ENCODE measurements at places on chromosomes 13 and 19.

- no peak for DNase-seq
Observed at GRCh38 chr19:52473655-52474350, 20.4 kb downstream of the ZNF578 start.

GRCh38 chr13:113555141-113555540 lies 29.4 kb upstream of the TFDP1 start:
- no peak for DNase-seq

DNA sequence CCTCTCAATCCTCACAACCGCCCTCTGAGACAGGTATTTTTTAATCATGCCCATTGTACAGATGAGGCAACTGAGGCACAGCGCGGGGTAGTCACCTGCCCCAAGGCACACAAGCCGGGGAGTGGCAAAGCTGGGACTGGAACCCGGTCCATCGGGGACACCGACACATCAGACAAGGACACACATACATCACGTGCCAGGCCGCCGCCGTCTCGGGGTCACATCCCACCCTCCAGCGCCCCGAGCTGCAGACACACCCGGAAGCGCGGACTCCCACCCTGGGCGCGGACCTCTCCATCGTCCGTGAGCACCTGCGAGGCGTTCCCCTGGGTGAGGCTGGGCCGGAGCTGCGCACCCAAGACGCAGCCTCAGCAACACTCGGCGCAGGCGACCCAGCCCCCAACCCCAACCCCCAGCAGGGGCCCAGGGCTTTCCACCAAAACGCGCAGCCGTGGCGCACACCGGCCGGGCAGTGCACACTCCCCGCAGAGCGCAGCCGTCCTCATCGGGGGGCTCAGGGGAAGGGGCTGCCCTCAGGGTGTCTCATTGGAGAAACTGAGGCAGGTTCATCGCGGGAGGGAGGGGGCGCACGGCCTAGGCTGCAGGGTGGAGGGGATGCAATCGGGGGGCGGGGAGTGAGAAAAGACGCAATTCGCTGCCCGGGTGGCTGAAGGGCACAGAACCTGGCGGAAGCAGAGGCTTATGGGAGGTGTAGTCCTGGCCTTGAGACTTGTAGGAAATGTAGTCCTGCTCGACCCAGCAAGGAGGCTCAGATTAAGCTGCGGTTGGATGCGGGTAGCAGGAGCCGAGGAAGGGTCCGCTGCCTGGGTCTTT lies 1.9 kb upstream of the LMTK3 start:
- DNase-seq: peak; percentile 81

GRCh38 chr13:30726192-30726591 lies 9.2 kb upstream of the ALOX5AP start:
- DNase-seq: no peak

DNA sequence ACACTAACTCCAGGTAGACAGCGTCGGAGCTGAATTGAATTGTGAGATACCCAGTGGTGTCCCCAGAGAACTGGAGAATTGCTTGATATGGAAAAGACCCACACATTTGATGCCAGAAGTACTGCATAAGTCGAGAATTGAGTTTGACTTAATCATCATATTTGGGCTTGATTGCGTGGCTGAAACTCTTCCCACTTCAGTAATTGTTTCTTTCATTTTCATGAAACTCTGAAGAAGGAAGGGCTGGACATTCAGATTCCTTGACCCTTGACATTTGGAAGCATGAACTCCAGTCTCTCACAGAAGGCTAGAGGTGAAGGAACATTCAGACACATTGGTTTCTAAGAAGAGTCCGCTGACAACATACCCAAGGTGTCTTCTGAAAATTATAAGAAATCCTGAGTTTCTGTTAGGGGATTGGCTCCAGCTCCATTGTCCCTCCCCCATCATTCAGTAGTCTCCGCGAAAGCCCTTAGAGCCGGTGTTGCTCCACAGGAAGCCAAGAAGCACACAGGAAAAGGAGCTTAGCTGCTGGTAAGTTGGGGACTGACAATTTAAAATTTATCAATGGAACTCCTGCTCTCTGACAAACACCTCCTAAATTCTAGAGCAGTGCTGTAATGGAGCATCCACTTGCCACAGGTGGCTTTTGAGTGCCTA lies at the start of gene FPR2:
Gene FPR2, plus strand, starts transcription at position 484 of the 660 bp plus-strand sequence. CDS start 7,479 bp downstream, outside the sequence.
- no peak for DNase-seq

- DNase-seq: no peak
Observed at GRCh38 chr13:73300718-73301425, 242.1 kb downstream of the KLF5 start.

GRCh38 chr19:45130888-45131615 lies 29.7 kb downstream of the NKPD1 start:
- peak; percentile 67 for DNase-seq

- no peak for DNase-seq
Observed at GRCh38 chr19:29779921-29780320, 31.9 kb upstream of the CCNE1 start.

- DNase-seq: no peak
Observed at GRCh38 chr13:43368003-43368402, 344.6 kb downstream of the DNAJC15 start.

- peak; percentile 90 for DNase-seq
Observed at GRCh38 chr19:7394731-7395359, 46.1 kb downstream of the ARHGEF18 start.

DNA sequence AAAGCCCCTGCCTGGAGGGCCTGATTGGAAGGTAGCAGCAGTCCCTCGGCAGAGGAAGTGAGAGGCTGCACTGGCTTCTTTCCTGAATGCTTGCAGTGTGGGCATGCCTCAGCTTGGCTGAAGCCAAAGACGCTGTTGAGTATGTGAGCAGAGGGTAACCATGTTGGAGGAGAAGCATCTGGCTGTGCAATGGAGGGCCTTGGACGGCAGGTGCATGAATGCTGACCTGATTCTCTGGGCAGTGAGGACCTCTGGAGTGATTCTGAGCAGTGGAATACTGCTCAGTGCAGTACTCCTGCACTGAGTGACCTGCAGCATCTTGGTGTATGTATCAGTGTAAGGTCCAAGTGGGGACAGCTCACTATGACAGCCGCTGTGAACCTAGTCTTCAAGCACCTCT lies 46.9 kb downstream of the SOX1 start:
- DNase-seq: no peak

GRCh38 chr13:68851026-68851425 lies 1256.6 kb upstream of the ATXN8OS start:
- DNase-seq: no peak

DNA sequence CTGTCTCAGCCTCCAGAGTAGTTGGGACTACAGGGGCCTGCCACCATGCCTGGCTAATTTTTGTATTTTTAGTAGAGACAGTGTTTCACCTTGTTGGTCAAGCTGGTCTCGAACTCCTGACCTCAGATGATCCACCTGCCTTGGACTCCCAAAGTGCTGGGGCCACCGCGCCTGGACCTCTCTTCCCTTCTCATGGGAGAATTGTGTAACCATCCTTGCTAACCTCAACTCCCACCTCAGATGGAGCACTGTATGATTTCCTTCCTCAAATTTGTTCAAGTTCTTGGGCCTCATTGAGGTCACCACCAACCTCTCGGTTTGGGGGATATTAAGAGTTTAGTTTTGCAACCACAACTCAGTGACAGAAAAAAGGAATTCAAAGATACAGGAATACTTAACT lies 10.7 kb downstream of the LILRA5 start:
- DNase-seq: no peak

DNA sequence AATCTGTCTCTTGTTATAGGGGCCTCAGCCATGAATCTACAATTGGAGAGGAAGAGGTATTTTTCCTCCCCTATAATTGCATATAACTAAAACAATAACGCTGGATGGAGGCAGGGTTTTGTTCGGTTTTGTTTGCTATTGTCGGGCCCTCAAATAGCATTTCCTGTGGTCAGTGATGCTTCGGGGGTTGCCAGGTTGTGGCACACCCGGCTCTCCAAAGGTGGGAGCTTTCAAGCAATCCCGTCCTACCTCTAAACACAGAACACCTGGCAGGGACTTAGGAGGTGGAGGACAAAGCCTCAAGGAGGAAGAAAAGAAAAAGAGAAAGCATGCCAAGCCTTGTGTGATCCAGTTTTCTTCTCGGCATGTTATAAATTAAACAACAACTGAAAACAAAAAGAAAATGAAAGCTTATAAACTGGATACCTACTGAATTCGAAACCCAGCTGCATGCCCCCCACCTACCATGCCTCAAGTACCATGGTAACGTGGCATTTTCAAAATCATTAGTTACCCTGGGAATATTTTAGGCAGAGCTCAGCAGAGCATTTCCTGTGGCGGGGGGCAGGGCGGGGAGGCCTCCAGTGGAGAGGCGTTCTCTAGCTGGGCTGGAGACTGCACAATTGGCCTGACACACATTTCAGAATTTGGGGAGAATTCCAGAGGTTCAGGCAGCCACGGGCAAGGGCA lies 213.8 kb downstream of the DCLK1 start:
- no peak for DNase-seq

DNA sequence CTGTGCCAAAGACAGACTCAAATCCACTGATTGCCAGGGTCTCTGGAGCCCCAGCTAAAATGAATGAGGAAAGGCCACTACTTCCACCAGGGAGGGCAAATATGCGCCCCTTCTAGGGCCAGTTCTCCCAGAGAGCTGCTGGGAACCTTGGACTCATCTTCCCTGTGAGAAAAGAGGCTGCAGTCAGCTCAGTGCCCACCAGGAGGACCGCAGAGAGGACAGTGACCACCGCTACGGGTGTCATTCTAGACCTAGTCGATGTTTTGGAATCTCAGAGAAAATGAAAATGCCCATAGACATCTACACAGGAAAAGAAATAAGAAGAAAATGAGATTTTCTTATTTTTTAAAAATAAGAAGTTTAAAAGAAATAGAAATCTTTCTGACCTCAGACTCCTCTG lies 235.1 kb downstream of the UQCRFS1 start:
- DNase-seq: no peak

- DNase-seq: no peak
Observed at GRCh38 chr19:306151-306900, 15.1 kb upstream of the PLPP2 start.

GRCh38 chr13:27924529-27925141 lies 4.8 kb downstream of the PDX1 start:
- DNase-seq: no peak

GRCh38 chr19:47778049-47778953 lies at the start of gene SELENOW:
Gene SELENOW (plus strand): TSS chr19:47778703. CDS start chr19:47778786, 83 bp downstream.
- peak; percentile 83 for DNase-seq

GRCh38 chr19:45097776-45098520 lies 5.0 kb downstream of the PPP1R37 start:
- peak; percentile 77 for DNase-seq

DNA sequence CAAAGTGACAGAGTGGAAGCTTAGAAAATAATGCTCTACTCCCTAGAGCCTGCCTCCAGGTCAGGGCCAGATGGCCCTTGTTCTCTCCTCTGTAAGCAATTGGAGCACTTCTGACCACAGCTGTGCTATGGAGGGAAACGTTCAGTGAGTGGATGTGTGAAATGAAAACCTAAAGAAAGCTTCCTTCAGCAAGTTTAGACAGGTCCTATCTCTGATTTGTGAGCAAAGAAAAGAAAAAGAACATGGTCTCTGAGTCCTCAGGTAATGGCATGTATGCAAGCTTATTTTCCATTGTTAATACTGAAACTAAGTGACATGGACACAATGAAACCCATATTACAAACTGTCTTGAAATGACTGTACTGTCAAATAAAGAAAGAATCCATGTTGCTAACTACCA lies 1486.8 kb downstream of the EFNB2 start:
- DNase-seq: no peak

DNA sequence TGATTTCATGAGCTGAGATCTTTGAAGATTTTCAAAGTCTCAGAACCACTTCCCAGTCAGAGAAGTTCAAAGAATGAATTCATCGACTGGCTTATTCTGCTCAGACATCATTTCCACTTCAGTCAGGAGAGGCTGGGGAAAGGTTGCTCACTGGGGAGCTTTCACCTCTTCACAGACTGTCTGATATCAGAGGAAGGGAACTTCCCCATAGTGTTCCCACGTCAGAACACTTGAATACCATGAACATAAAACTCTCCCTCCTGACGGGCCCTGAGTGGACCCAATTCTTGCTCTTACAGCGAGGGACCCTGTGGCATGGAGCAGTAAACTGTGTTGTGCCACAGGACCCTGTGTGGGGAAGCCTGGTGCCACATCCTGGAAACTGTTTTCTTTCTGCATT lies 492.6 kb downstream of the COG6 start:
- no peak for DNase-seq

DNA sequence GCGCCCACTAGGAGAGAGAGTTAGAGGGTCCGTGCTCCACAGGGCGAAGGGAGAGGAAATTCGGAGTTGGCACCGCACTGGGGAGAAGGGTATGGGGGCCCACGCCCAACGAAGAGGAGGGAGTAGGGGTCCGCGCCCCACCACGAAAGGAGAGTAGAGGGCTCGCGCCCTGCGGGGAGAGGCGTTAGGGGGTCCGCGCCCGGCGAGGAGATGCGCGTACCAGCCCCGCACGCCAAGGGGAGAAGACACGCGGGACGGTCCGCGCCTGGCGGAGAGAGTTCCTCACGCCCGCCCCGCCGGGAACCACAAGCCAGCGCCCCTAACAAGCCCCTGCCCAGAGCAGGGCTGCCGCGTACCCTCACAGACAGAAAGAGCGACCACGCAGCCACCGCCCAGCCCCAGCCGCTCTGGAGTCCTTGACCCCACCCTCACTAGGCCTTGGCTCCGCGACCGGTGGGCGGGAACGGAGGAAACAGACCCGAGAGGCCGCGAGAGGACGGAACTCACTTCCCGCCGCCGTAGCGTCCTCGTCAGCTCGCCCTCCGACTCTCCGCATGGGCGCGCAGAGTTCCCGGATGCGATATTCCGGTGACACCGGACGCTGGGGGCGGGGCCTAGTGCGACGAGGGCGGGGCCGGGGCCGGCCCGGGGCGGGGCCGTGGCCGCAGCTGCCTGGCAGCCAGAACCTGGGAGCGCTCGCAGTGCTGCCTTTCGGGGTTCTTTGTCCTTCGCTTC lies 20.0 kb upstream of the ZSCAN18 start:
- no peak for DNase-seq

GRCh38 chr13:73934215-73934641 lies 200.0 kb downstream of the KLF12 start:
- no peak for DNase-seq

DNA sequence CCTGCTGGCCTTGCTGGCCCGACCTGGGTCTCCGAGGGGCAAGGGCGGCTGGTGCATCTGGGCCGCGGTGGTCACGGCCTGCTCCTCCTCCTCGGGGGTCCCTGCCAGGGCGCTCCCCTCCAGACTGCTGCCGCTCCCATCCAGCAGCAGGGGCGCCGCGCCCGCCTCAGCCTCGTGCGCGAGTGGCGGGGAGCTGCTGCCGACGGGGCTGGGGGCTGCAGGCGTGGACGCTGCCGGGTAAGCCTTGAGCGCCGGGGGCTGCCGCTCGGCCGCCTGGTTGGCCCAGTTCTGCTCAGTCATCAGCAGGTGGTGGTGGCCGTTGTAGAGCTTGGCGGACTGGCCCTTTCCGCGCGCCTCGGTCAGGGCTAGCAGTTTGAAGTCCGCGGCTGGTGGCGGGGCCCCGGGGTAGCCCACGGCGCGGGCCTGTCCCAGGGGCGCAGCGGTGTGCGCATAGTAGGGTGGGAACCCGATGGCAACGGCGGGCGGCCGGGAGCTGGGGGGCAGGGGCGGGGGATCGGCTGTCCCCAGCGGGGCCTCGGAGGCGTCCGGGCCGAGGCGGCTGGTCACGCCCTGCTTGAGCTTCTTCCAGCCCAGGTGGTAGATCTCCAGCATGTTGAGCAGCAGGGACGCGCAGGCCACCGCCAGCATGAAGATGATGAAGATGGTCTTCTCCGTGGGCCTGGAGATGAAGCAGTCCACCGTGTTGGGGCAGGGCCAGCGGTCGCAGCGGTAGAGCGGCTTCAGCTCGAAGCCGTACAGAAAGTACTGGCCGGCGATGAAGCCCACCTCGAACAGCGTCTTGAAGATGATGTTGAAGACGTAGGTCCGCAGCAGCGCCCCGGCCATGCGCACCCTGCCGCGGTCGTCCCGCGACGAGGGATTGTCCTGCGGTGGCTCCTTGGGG lies 18.6 kb downstream of the GJA3 start:
- DNase-seq: no peak

Measured in BE2C (cell line).